ENCODE measurements at places on chromosomes 11 and 22.

DNA sequence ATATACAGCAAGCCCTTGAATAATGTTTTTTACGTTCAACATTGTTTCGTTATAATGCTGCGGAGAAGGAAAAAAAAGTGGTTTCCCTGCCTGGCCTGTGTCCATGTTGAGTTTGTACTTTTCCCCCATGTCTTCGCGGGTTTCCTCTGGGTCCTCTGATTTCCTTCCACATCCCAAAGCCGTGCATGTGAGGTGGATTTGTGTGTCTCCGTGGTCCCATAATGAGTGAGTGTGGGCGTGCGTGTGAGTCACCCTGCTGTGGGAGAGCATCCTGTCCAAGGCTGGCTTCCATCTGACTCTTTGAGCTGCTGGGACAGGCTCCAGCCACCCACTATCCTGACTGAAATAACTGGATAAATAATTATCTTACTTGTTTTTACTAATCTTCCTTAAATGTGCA lies 29.6 kb upstream of the SNX19 start:
- DNase-seq, result no peak

DNA sequence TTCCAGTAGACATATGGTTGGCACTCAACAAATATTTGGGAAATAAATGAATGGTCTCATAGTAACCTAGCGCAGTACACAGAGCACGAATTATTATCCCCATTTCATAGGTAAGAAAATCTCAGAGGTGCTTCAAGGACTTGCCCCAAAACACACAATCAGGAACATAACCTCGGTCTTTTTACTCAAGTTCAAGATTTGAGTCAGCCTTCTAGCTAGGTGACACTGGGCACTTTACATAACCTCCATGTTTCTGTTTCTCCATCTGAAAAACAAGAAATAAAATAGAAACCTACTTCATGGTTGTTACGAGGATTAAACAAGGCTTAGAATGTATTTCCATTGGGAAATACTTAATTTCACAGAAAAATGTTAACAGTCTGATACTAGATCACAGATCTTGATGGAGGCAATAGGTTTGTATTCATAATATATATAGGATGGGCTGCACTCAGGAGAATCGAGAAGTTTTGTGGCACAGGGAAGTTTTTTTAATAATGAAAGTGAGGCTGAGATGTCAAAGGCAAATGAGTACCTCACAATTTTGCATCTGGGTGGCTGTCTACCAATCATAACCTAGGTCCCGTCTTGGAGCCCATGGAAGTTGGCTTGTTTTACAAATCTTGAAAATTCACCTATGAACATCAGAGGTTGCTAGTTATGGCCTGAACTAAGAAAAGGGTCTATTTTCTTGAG lies 147.4 kb upstream of the ZC3H12C start:
- DNase-seq, result no peak

DNA sequence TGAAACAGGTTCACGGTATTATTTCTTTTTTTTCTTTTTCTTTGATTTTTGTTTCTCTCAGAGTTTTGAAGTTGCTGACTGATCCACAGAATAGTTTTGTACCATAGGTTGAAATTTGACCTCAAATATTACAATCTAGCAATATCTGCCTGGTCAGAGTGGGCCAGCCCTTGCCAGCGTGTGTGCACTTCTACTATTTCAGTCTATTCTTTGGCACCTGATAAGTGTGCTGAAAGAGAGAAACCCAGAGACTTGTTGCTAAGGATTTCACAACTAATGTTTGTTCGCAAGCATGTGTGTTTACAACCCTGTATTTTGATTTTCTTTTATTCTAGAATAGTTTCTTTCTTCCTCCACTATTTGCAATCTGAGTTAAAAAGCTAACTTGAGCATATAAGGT lies 1125.2 kb upstream of the CNTN5 start:
- no peak for DNase-seq

DNA sequence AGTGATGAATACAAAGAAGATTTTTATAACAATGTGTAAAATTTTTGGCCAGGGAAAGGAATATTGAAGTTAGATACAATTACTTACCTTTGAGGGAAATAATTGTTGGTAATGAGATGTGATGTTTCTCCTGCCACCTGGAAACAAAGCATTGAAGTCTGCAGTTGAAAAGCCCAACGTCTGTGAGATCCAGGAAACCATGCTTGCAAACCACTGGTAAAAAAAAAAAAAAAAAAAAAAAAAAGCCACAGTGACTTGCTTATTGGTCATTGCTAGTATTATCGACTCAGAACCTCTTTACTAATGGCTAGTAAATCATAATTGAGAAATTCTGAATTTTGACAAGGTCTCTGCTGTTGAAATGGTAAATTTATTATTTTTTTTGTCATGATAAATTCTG lies 5.3 kb downstream of the BIRC3 start:
- no peak for DNase-seq

- peak; percentile 92 for DNase-seq
Measured at GRCh38 chr11:68003846-68004550, at the start of gene UNC93B1. UNC93B1 (minus strand) TSS chr11:68004097; CDS start chr11:68004043, 54 bp downstream.

DNA sequence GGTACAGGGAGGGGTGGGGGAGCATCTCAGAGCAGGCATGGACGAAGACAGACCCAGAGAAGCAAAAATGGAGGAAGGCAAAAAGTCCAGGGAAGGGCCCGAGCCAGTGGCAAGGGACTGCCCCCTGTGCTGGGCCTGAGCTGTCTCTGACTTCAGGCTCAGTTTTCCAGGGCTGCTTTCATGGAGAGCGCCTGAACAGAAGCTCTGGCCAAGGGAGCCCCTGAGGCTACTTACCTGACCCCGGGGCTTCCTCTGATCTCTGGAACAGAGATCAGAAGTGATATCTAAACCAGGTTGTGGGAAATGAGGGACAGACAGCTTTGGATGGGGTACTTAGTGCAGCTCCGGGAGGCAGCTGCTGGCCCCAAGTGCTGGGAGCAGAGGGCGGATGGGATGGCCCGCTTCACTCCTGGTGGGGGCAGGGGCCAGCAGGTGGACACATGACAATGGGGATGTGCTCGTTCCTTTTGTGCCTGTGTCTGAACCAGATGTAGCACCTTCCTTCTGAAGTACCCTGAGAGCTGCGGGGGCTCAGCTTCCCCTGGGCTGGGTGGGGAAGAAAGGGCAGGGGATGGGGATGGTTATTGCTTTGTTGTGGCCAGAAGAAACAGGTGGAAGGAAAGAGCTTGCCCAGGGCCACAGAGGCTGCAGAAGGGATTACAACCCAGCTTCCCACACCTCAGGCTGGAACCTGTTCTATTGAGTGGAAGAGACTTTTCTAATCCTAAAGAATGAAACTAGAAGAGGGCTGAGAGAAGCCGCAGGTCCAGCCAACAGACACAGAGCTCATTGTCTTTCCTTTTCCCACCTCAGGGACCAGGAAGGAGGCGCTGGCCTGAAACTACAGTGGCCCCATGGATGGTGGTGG lies 5.7 kb downstream of the LRRC10B start:
- no peak for DNase-seq

- DNase-seq, result no peak
Measured at GRCh38 chr11:113016905-113017304, 55.7 kb downstream of the NCAM1 start.

DNA sequence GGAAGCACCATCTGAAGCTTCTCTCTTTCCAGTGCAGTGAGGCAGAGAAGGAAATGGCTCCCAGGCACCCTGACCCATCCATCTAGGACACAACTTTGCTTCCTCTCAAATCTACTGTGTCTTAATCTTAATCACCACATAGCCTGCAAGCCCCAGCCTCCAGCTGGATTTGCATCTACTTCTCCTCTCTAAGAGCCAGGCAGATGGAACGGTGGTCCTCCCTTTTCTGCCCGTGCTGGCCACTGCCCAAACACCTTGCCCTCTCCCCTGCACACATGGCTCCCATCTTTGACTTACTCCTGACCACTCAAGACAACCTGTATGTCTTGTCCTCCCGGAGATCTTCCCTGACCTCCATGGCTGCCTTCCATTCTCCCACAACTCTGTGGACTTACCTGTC lies 7.4 kb downstream of the MS4A10 start:
- DNase-seq, result no peak

GRCh38 chr11:130602641-130603334 lies 154.3 kb downstream of the ADAMTS15 start:
- DNase-seq, result no peak

DNA sequence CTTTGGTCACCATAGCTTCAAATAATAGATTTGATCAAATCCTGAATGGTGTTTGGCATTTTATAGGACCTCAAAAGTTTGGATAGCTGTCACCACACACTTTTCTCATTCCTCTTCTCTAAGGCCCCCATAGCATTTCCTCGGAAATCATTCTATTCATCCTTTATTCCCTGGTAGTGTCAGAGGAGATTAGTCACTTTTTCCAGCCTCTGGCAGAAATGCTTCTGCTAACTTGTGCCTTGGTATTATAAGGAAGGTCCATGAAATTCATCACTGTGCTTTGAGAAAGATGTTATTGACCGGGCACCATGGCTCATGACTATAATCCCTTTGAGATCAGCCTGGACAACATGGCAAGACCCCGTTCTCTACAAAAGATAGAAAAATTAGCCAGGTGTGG lies 19.7 kb upstream of the NUP160 start:
- no peak for DNase-seq

- DNase-seq, result no peak
Measured at GRCh38 chr11:16151138-16151537, 205.2 kb downstream of the SOX6 start.

DNA sequence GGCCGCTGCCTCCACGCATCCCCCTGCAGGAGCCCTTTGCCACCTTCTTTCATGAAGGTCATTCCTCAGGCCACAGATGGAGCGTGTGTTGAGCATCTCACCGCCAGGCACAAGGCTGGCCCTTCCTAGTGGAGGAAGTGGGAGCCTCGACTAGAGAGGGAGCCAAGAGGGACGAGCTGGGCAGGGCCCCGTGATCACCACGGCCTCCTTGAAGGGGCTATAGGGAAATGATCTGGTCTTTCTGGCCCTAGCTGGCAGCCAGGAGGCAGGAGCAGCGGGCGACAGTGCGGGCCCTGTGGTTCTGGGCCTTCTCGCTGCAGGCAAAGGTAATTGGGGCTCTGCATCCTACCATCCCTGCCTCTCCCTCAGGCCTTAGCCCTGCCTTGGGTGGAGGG lies 49.1 kb downstream of the PISD start:
- no peak for DNase-seq

GRCh38 chr11:66159324-66159984 lies 89.4 kb downstream of the PACS1 start:
- DNase-seq, result no peak

DNA sequence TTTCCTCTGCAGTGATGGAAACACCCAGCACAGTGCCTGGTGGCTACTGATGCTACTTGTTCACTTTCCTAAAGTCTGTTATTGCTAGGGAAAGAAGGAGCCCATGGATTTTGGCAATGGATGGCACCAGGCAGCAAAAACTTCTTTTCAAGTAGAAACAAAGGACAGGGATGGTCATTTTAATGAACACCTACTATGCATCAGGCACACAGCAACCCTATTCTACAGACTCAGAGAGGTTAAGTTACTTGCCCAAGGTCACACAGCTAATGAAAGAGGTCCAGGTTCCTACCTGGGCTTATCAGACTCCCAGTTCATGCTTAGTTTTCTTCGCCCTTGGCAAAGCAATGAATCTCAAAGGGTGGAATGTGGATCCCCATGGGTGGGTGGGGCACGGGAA lies 36.9 kb upstream of the CD82 start:
- DNase-seq, result no peak

GRCh38 chr11:116244439-116244838 lies 528.3 kb downstream of the BUD13 start:
- no peak for DNase-seq

DNA sequence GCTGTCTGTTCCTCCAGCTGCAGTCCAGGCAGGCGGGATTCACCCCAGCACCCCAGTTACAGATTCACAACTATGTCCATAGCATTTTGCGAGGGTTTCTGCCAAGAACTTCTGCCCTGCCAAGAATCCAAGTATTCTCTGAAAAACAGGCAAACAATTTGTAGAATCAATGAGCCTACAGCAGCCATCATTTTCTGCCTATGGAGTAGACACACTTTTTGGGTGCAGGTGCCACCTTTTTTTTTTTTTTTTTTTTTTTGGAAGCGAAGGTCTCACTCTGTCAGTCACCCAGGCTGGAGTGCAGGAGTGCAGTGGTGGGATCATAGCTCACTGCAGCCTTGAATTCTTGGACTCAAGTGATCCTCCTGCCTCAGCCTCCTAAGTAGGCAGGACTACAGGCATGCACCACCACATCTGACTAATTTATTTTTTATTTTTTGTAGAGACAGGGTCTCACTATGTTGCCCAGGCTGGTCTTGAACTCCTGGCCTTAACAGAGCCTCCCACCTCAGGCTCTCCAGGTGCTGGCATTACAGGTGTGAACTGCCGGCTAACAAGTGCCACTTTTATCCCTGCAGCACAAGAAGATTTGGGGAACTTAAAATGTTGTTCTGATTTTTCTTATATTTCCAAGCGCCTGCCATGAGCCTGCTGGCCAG lies 195.1 kb downstream of the SNX19 start:
- DNase-seq, result no peak

- DNase-seq, result no peak
Measured at GRCh38 chr11:72574548-72575460, 99.4 kb downstream of the PDE2A start.

DNA sequence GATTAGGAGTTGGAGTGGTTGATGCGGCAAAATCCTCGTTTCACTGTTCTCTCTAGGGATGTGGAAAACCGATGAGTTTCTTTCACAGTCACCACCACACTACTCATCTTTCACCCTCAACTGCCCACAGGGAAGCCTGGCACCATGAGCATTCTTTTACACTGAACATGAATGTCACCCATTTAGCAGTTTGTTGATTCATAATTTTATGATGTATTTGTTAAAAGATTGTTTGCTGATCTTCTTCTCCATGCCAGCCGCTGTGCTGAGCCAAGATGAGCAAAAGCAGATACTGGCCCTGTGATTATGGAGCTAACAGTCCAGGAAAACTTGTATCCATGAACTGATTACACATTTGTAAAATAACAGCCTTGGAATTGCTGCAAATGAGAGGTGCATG lies 3.9 kb upstream of the SCGB1D2 start:
- DNase-seq, result no peak

- no peak for DNase-seq
Measured at GRCh38 chr11:23206741-23207336, 346.6 kb upstream of the CCDC179 start.

GRCh38 chr11:109798521-109798920 lies 294.7 kb upstream of the ZC3H12C start:
- DNase-seq, result no peak

- no peak for DNase-seq
Measured at GRCh38 chr11:7691759-7692350, 14.4 kb downstream of the OVCH2 start.

GRCh38 chr11:20031155-20032001 lies 128.9 kb downstream of the DBX1 start:
- no peak for DNase-seq
